ENCODE measurements at places on chromosomes 16 and 17.

DNA sequence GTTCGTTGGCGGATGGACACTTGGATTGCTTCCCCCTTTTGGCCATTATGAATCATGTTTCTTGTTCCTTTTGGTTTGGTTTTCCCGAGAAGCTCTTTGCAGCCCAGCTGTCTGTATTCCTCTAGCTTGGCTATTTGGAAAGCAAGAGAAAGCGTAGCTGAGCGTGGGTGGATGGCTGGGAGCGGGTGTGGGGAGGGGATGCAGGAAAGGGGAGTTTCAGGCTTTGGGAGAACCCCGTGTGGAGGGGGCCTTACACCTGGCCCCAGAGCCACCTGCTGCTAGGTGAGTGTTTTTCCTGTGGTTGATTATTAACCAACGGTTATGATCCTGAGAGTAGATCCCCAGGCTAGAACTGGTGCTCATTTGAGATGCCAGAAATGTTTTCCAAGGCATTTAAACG, 103.7 kb downstream of the RAP1GAP2 start:
- no peak for DNase-seq

DNA sequence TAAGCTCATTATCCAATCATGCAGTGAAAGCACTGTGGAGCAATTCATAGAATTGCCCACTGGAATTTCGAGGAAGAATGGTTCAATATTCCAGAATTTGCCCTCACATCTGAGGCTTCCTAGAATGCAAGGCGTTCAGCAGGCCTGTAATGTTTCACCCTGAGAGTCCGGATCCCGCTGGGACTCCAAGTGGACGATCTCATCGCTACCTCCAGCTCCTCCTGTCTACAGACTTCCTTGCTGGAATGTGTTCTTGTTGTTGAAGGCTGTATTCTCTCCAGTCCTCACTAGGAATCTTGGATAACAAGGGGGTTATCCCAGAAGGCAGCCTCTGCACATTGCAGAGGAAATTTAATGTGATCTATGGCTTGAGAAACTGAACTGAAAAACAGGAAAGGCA, 7.8 kb downstream of the SLC47A1 start:
- DNase-seq: no peak

GRCh38 chr16:21554795-21555585, 44.4 kb upstream of the METTL9 start:
- DNase-seq: peak; percentile 97

DNA sequence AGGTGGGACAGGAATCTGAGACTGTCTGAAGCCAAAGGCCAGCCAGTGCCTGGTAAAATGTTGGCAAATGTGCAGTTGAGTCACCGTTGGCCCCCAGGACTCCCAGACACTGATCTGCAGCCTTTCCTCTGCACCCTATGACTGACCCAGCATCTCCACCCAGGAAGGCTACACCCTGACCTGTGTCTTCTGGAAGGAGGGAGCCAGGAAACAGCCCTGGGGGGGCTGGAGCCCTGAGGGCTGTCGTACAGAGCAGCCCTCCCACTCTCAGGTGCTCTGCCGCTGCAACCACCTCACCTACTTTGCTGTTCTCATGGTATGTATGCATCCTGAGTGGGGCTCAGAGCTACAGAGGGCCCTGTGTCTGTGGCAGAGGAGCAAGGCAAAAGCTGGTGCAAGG, 24.0 kb downstream of the ADGRG5 start:
- DNase-seq: no peak

- no peak for DNase-seq
Measured at GRCh38 chr17:17837380-17837821, 615 bp upstream of the SREBF1 start.

- DNase-seq: no peak
Measured at GRCh38 chr16:88671806-88672205, 8.9 kb upstream of the MVD start.

- DNase-seq: no peak
Measured at GRCh38 chr16:56422896-56423441, 2.4 kb downstream of the AMFR start.

DNA sequence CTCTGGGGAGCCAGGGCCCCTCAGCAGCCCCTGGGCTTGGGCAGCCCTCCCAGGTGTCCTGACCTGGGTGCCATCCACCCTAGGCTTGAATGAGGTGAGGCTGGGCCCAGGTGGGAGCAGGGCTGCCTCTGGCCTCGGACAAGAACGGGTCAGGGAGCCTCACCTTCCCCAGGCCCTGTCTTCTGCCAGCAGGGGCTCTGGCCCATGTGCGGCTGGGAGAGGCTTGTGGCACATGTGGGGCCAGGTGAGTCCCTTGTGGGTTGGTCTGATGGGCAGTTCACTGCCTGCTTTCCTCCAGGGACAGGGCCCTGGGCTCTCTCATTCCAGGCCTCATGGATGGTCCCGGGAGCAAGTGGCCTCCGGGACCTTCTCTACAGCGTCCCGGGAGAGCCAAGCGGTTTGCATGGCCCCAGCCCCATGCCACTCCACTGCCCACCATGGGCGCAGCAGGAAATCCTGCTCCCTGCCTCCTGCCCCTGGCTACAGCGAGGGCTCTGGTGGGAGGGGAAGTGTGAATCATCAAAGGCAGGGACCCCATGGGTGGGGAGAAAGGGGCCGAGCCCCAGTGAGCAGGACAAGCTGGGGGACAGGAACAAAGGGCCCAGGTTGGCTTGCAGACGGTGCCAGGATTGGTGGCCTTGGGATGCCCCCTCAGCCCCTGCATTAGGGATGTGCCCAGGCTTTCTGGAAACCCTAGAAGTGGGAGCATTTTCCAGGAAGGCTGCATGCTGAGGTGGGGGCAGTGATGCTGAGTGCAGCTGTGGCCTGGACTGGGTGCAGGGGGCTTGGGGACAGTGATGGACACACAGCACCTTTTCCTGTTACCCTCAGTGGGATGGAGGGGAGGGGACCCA, 12.2 kb downstream of the VASN start:
- no peak for DNase-seq

- DNase-seq: no peak
Measured at GRCh38 chr17:33154869-33155455, 138.1 kb downstream of the ASIC2 start.

- no peak for DNase-seq
Measured at GRCh38 chr17:73028299-73028755, 64.2 kb downstream of the SLC39A11 start.

- no peak for DNase-seq
Measured at GRCh38 chr17:8386841-8387240, 3.8 kb upstream of the RPL26 start.

- DNase-seq: no peak
Measured at GRCh38 chr17:45848868-45849535, 4.3 kb downstream of the SPPL2C start.

DNA sequence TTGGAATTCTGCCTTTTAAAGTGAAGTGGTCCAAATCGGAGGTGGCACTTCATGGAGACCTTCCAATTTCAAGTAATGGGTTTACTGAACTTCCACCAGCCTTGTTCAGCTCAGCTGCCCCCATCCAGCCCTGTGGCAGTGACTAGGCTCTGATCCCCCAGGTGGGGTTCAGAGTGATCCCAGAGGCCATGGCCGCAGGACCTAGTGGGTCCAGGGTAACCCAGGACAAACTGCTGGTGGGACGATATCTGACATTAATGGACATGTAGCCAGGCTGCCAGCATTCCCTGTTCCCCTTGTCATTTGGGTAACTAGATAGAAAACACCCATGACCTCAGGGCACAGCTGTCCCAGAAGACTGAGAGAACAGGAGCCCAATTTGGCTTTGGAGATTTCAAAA, 209.9 kb downstream of the GSG1L start:
- DNase-seq: no peak

GRCh38 chr17:65609749-65610148, 48.3 kb upstream of the AXIN2 start:
- no peak for DNase-seq

DNA sequence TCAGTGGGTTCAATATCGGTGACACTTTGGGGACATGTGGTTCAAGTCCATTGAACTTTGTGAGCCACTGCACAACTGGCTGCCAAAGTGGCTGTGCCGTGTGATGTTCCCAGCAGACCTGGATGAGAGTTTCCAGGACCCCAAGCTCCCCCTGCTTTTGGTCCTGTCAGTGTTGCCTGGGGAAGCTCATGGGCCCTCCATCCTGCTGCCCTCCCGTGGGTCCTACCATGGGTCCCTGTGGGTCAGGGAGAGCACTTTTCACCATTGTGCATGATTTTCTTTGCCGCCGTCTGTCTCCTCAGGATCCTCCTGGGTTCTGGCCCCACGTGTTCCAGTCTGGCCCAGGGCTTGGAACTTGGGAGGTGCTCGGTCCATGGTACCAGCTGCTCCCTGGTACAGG, 38.1 kb downstream of the LGALS9 start:
- no peak for DNase-seq

DNA sequence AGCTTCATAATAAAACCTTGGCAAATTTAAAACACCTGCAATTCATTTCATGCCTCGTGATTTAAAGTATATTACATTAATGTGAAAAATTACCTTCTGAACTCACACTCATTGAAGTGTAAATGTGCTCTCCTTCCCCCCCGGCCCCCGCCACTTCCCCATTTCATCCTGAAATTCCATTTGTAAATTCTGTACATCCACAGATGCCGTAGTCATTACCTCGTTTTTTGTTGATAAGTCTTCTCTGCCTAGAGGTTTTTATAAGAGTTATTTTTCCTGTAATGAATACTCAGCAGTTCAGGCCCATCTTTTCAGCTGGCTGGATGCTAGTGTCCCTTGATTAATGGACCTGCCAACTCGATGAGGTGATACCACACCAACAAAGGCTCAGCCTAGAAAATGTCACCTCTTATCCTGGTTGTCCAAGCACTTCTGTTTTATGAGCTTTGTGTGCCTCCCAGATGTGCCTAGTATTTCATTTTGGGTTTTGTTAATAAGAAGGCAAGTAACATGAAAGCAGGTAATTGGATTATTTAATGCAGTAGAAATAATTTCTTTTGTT, 64.8 kb upstream of the KIFC3 start:
- no peak for DNase-seq

- DNase-seq: no peak
Measured at GRCh38 chr16:57261806-57262205, 16.7 kb downstream of the ARL2BP start.

GRCh38 chr16:35734728-35735402, 2275.5 kb downstream of the TP53TG3F start:
- no peak for DNase-seq

DNA sequence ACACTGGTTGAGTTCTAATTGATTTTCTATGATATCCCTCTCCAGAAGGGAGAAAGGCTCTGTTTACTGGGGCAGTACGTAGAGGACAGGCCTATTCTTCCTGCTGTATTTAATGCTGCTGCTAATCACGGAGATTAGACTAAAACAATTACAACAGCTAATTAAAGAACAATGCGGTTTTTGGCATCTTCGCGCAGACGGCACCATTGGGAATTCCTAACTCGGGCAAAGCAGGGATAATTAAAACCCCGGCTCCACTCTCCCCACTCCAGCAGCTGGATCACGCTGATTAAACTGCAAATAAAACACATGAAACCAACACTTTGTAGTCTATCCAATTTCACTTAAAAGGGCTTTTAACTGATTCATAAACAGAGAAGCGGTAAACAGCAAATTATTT, 147.6 kb downstream of the XYLT1 start:
- no peak for DNase-seq

DNA sequence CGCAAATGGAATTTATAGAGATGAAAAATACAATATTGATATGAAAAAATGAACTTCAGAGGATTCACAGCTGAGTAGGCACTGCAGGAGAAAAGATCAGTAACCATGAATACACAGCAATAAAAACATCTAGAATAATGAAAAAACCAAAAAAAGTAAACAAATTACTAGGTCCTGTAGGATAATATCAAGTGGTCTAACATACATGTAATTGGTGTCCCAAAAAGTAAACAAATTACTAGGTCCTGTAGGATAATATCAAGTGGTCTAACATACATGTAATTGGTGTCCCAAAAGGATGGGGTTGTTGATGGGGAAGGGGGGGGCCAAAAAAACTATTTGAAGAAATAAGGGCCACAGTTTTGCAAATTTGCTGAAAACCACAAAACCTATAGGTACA, 43.4 kb downstream of the ZNF18 start:
- DNase-seq: no peak

- DNase-seq: peak; percentile 26
Measured at GRCh38 chr17:82985973-82986372, 93.4 kb upstream of the METRNL start.

- DNase-seq: no peak
Measured at GRCh38 chr16:65044873-65045272, 77.0 kb downstream of the CDH11 start.

DNA sequence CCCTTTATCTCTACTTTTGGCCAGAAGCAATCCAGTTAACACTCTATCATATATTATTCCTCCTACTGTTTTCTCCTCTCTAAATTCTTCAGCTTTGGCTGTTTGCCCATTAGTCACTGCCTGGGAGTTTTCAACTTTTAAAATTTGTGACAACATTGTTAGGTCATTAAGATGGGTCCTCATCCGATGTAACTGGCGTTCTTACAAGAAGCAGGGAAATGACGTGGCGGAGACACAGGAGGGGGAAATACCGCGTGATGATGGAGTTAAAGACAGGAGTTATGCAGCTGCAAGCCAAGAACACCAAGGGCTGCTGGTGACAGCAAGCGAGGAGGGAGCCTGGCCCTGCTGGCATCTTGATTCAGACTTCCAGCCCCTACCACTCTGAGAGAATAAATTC, 34.8 kb upstream of the CPHXL start:
- no peak for DNase-seq

- DNase-seq: no peak
Measured at GRCh38 chr17:73396431-73397277, 84.9 kb upstream of the CDC42EP4 start.

DNA sequence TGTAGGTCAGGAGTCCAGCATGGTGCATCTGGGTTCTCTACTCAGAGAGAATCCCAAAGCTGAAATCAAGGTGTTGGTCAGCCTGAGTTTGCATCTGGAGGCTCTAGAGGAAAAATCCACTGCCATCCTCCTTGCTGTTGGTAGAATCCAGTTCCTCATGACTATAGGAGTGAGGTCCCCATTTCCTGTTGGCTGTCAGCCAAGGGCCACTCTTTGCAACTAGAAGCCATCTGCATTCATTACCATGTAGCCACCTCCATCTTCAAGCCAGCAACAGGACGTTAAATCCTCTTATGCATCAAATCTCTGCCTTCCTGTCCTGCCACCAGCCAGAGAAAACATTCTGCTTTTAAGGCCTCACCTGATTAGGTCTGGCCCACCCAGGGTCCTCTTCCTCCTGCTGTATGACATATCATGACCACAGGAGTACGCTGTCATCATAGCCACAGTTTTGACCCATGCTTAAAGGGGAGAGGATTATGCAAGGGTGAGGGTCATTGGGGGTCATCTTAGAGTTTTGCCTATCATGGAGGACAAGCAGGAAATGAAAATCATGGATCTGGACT, 40.5 kb downstream of the DNAH9 start:
- DNase-seq: no peak

DNA sequence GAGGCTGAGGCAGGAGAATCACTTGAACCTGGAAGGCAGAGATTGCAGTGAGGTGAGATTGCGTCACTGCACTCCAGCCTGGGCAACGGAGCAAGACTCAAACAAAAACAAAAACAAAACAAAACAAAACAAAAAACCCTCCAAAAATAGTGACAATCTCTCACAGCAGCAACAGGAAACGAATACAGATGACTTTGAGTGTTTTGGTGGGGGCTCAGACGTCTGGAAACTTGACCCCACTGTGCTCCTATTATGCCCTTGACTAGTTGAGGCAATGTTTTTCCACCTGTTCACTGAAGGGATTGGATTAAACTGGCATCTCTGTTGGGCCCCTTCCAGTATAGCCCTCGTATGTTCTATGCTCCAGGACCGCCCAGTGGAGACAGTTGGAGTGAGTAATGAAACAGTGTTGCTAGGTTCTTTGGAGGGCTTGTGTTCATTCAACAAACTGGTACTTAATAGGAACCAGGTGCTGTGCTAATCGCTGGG, 167.0 kb downstream of the UTP18 start:
- no peak for DNase-seq

Data from activated CD4-positive, alpha-beta T cell treated with anti-CD3 and anti-CD28 coated beads for 24 hours (primary cell).